NCI-H2081 treated with DMSO at 0.1 percent for 48 hours (cell line): ENCODE measurements at places on chromosomes 1 and 21.
A peak's percentile ranks its signal among the peaks of the same experiment; 100 is the strongest.

DNA sequence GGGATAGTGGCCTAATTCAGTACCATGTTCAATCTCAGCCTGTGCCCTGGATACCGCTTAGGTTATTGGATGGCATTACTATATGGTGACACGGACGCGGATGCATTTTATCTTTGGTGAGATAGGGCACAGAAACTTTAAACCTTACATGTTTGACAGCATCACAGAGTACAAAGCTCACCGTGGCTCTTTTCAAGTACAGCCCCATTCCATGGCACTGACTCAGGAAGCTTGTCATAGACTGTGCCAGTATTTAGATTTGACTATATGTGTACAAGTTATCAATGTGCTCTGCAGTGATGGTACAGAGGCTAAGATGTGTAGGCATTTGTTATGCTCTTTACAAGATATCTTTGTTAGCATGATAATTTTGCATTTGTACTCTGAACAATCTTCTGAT is 169.0 kb downstream of the RYR2 start:
- DNase-seq: no peak

GRCh38 chr1:117244971-117245370 is 34.2 kb upstream of the VTCN1 start:
- DNase-seq: no peak

- no peak for DNase-seq
Measured at GRCh38 chr1:50521703-50522102, 98.5 kb upstream of the DMRTA2 start.

GRCh38 chr1:31788825-31789256 is 24.7 kb upstream of the ADGRB2 start:
- no peak for DNase-seq

GRCh38 chr1:214022229-214022791 is 34.5 kb downstream of the PROX1 start:
- peak; percentile 39 for DNase-seq

GRCh38 chr1:223136086-223136485 is 7.0 kb downstream of the TLR5 start:
- DNase-seq: no peak

- no peak for DNase-seq
Measured at GRCh38 chr1:87111659-87112371, 197.4 kb downstream of the HS2ST1 start.

GRCh38 chr1:230752407-230752806 is 5.2 kb downstream of the CAPN9 start:
- no peak for DNase-seq

- no peak for DNase-seq
Measured at GRCh38 chr1:29368936-29369932, 132.9 kb downstream of the PTPRU start.

DNA sequence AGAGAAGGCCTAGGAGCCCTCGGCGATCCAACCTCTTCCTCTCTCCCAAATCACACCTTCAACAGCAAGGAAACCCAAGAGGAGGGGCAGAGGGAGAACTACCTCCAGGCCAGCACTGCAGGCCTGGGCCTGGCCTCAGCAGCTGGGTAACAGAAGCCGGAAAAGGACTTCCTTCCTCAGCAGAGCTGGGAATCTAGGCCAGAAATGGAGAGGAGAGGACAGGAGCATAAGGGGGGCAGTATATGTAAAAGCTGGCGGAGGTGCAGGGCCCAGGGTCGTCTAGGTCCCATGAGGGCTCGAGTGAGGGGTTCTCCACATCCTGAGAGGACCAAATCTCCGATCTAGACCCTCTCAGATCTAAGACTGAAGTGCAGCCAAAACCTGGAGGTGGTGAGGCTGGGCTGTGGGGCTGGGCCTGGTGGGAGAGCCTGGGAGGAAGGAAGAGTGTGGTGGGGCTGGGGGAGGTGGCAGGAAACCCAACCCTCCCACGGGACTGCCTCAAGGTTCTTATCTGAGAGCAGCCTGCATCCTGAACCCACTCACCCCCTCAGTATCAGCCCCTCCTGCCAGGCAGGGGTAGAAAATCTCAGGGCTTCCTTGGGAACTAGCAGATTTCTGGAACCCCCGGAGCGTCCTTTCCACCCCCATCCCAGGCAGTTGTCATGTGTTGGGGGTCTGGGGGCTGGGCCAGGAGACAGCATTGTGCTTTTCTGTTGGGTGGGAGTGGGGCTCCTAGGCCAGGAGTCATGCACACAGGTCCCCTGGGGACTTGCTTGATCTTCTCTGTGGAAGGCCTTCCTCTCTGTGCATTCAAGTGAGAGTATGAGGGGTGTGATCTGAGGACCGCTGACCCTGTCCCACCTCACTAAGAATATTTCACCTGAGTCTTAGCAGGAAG is 33.0 kb downstream of the PIK3C2B start:
- no peak for DNase-seq

DNA sequence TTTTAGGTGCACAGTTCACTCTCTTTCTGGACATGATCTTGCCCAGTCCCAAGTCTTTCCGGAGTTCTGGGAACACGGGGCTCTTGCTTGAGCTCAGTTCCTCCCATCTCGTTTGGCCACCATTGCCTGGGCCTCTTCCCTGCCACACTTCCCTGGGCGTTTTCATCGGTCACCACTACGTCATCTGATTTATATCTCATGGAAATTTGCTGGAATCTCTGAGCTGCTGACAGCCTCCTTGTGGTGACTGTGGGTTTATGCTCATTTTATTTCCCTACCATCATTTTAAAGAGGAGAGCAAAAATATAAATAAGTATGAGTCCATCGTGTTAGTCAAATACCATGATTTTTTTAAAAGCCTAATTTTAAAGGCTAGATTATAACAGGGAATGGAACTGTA is 449.1 kb upstream of the KAZN start:
- DNase-seq: no peak

GRCh38 chr1:244350027-244350426 is 101.7 kb downstream of the ADSS2 start:
- DNase-seq: no peak

DNA sequence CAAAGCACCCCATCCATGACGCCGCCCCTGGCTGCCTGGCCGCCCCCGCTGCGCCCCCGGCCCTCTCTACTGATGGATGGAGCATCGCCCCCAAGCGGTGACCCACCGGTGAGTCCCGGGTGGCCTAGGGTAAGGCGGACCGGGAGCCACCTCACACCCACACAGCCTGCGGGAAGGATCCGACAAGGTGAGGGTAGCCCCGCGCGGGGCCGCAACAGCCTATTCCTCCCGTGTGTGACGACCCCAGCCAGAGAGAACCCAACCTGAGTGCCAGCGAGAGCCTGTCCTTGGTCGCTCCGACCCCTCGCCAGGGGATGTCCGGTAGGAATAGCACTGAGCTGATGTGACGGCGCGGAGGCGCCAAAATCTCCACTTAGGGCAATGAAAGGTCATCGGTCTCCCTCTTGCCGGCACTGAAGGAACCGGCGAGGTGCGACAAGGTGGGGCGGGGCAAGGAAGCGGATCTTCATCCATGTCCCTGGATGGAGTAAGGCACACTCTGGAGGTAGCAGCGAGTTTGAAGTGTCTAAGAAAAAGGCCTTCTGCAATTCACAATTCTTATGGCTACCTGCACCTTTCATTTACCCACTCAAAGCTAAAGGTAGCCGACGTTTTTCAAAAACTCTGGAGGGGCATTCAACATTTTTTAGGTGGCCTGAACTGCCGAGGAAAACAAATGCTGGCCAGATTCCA is 19.7 kb upstream of the CHIA start:
- DNase-seq: no peak
